Esophagus squamous epithelium (tissue), 5 donors: ENCODE measurements at places on chromosomes 7 and 10.

- no peak for DNase-seq
Observed at GRCh38 chr10:95229724-95230627, 35.9 kb downstream of the ACSM6 start.

- no peak for DNase-seq
Observed at GRCh38 chr10:90920986-90921666, at the start of gene ANKRD1. Gene ANKRD1 (minus strand): TSS chr10:90921087. CDS start chr10:90921027, 60 bp downstream.

DNA sequence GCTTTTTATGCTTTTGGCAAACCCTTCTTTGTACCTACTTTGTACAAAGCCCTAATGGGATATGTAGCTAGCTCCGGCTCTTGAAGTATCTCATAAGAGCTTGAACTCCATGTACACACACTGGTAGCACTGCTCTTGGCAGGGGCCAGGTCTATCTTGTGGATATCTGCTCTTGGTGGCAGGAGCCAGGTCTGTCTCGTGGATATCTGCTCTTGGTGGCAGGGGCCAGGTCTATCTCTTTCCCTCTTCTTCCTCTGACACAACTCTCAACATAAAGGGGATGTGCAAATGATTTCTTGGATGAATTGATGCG, 91.9 kb downstream of the WNT2 start:
- DNase-seq = no peak

- no peak for DNase-seq
Observed at GRCh38 chr10:84798312-84798711, 469.9 kb downstream of the CCSER2 start.

- DNase-seq = no peak
Observed at GRCh38 chr7:99141841-99142726, 1.8 kb downstream of the SMURF1 start.
